ENCODE measurements at places on chromosomes 1 and 21.

GRCh38 chr1:15522551-15522950 is 1.5 kb downstream of the CASP9 start:
- no peak for DNase-seq

DNA sequence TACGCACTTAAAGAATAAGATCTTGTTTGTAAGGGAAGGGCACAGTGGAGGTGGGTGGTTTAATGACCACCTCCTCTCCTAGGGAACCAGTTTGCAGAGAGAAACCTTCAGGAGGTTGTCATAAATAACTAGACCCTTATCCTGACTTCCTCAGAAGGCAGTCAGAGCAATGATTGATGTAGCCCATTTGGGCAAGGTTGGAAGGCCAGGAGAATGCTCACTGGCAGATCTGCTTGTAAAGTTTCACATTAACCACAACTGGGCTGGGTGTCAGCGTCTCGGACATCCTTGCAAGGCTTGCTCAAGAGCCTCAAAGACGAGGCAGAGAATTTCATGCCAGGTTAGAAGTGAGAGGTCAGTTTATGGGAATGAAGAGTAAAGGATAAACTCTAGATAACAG is 87.6 kb upstream of the TRABD2B start:
- no peak for DNase-seq

- DNase-seq: no peak
These were observed 20.3 kb downstream of the LTN1 start for GRCh38 chr21:28972398-28972797.

DNA sequence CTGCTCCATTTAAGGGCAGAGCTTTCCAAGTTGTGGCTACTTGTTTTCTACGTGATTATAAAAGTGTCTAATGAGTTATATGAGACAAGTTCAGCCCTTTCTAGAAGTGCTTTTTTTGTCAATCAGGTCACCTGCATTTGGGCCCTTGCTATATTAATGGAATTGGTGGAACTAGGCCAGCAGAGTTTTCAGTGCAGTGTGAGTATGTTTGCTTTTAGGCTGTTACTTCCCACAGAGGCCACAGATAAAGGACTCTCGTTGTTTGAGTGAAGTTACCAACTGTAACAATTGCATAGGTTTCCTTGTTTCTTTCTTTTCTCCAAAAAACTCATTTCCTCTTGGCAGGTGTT is 10.9 kb downstream of the SMAP2 start:
- no peak for DNase-seq

DNA sequence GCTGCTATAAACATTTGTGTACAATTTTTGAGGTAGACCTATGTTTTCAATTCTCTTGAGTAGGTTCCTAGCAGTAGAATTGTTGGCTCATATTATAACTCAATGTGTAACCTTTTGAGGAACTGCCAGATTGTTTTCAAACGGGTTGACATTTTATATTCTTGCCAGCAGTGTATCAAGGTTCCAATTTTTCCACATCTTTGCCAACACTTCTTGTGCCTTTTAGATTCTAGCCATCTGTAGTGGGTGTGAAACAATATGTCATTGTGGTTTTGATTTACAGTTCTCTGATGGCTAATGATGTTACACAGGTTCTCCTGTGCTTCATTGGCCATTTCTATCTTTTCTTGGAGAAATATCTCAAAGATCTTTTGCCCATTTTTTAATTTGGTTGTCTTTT is 36.4 kb downstream of the MAP3K7CL start:
- DNase-seq: no peak

- DNase-seq: no peak
These were observed 77.7 kb downstream of the RHOU start for GRCh38 chr1:228812961-228813360.

GRCh38 chr1:26574719-26575251 is 45.2 kb downstream of the RPS6KA1 start:
- DNase-seq: no peak

DNA sequence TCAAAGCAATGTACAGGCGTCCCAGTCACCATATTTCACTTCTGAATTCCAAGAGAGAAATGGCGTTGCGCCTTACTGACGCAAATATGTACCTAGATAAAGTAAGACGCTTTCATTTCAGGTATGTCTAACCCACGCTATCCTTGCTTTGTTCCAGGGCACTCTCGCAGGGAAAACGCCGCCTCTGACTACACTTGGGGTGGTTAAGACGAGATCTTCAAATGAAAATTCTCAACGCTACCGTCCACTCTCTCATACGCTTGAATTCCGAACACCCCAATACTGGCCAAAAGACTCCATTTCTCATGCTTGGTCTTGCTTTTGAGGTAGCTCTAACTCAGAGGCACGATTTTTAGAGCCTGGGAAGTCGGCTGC is 736 bp upstream of the ZMPSTE24 start:
- no peak for DNase-seq
